ENCODE measurements at places on chromosomes 3 and 15.

GRCh38 chr15:35932531-35932930 lies 386.6 kb upstream of the DPH6 start:
- no peak for DNase-seq

DNA sequence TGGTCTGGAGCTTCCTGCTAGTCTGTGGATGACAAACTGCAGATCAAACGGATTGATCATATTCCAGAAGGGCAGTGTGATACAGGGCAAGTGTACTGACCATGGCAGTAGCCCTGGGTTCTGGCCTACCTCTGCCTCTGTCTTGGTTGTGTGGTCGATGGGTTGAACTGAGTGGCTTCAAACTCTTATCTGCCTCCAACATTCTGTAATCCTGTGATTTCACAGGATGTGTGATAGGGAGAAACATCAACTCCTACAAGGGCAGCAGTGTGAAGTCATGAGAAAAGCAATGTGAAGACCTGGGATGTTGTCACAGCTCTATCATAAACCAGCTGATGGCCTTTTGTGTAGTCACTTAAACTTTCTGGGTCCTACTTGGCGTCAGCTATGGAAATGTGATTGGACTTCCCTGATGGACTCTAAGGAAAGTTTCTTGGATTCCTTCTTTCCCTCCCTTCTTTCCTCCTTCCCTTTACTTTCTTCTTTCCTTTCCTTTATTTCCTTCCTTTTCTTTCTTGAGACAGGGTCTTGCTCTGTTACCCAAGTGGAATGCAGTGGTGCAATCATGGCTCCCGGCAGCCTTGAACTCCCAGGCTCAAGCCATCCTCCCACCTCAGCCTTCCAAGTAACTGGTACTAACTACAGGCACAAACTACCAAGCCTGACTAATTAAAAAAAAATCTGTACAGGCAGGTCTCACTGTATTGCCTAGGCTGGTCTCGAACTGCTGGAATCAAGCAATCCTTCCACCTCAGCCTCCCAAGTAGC lies 114.8 kb downstream of the BBX start:
- no peak for DNase-seq

- DNase-seq, result no peak
Observed at GRCh38 chr15:89801471-89802195, 13.0 kb downstream of the ANPEP start.

GRCh38 chr15:33874156-33874555 lies 94.1 kb upstream of the CHRM5 start:
- DNase-seq, result no peak

GRCh38 chr3:50365842-50366220 lies 6.5 kb upstream of the TMEM115 start:
- DNase-seq, result no peak

- DNase-seq, result no peak
Observed at GRCh38 chr3:152828075-152828840, 6.7 kb upstream of the P2RY1 start.

DNA sequence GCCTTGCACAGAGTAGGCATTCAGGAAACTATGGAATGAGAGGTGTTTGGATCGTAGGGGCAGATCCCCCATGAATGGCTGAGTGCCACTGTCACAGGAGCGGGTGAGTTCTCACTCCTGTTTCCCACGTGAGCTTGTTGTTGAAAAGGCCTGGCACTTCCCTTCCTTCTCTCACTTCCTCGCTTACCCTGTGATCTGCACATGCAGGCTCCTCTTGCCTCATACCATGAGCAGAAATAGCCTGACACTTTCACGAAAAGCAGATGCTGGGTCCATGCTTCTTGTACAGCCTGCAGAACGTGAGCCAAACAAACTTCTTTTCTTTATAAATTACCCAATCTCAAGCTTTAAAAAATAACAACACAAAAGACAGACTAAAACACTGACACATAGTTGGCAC lies 55.4 kb downstream of the AGBL1 start:
- no peak for DNase-seq

GRCh38 chr3:94734206-94734605 lies 671.3 kb downstream of the NSUN3 start:
- no peak for DNase-seq

DNA sequence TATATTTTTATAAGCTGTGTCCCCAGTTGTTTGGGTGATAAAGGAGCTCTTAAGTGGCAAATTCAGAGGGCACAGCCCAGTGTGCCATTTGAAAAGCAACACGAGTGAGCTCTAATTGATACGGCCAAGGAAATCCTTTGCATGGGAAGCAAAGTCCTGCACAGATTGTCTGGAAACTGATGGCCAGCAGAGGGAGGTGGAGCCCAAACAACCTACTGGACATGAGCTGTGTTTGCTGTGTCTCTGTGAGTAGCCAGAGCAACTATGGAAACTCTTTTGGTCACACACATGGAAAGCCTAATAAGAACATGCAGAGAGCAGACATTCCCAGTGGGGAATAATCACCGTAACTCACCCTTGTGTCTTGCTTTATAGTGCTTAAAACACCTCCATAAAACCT lies 24.4 kb downstream of the ONECUT1 start:
- DNase-seq, result no peak
